ENCODE measurements at places on chromosomes 4 and X.

DNA sequence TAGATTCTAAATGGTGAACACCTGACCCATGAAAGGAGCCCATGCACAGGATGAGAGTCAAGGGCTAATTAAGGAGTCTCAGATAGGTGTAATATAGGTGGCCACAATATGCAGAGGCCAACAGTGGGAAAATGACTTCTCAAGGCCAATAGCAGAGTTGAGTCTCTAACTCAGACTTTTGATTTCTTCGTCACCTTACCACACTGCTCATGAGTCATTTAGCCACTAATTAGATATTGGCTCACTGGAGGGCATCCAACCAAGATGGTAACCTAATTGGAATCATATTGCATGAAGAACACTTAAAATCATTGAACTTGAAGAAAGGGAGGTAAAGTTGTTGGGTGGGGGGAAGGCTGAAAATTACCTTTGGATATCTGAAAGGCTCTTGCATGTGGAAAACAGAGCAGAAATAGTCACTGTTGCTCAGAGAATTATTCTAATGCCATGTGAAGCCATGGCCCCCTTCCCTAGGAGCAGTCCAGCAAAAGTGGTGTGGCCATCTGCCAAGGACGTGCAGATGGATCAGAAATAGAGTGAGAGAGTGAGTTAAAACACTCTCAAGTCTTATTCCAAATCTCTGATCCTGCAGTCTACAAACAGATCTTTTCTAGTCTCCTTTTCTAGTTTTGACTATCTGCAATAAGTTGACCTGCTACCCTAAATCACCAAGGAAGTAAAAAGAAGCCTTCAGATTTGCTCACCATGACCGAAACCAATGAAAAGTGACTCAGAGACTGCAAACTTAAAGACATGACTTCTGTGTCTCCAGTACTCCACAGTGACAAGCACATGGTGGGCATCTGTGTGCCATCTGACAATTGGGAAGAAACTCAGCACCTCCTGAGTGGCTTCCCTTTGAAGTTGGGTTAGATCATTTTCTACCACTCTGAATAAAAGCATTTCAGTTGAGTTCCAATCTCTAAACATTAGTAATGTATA, 93.9 kb upstream of the C1QTNF7 start:
- peak; percentile 19 for DNase-seq

- no peak for DNase-seq
These were observed 15.6 kb downstream of the ELF4 start for GRCh38 chrX:130094696-130095095.

DNA sequence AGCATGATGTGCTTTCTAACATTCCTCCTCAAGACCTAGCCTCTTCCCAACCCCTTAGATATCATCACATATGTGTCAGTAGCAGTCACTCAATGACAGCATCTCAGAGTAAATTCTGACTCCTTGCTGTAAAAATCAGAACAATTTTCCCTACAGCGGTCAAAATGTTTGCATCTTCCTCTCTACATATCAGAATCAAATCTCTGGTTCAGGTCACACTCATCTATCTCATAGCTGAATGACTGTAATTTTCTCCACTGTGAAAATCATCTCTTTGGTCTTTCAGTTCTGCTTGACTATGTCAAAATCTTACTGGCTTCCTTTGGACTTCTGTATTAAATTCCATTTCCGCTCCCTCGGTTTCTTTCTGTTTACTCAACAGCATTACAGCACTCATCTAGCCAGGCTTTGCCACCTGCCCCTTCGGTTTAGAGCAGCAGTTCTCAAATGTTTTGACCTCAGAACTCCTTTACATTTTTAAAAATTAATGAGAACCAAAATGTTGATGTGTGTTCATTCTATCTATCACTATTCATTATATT, 57.3 kb downstream of the AGA start:
- DNase-seq, result no peak

- DNase-seq, result no peak
These were observed 24.3 kb upstream of the UXT start for GRCh38 chrX:47683184-47683828.

- no peak for DNase-seq
These were observed 127.9 kb upstream of the AMOT start for GRCh38 chrX:112968351-112969133.

GRCh38 chrX:139113708-139114107, 402.2 kb upstream of the FGF13 start:
- peak; percentile 63 for DNase-seq

GRCh38 chrX:2717312-2717711, 26.2 kb downstream of the CD99 start:
- no peak for DNase-seq

DNA sequence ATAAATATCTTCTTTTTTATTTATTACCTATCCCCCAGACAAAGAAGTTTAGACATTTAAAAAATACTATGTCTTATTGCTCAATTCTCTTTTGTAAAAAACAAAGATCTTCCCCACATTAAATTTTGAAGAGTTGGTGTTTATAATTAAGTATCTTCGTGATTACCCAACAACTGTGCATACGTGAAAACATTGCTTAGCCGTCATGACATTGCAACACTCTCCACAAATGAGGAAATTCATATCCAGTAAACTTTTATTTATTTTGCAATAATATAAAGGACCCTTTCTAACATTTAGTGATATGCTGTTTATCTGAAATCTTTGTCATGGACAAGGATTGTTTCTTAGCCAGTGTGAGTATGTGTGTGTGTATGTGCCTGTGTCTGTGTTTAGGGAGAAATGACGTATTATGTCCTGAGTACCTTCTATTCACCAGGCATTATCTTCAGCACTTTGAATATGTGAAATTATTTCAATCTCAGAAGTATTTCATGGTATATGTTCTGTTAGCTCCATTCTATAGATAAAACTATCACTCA, 26.1 kb upstream of the EREG start:
- DNase-seq, result peak; percentile 86

DNA sequence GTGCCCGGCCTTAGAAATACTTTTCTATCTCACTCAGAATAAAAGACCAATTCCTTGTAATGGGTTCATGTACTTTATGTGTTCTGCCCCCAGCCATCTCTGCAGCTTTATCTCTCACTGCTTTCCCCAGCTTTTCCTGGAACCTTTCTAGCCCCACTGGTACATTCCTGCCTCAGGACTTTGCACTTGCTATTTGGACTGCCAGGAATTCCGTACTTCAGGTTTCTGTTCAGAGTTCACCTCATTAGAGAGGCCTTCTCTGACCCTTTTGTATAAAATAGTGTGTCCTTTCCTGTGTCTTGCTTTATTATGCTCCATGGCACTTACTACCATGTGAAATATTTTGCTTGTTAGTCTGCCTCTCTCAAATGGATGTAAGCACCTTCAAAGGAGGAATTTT, 112.5 kb downstream of the PDLIM5 start:
- no peak for DNase-seq

DNA sequence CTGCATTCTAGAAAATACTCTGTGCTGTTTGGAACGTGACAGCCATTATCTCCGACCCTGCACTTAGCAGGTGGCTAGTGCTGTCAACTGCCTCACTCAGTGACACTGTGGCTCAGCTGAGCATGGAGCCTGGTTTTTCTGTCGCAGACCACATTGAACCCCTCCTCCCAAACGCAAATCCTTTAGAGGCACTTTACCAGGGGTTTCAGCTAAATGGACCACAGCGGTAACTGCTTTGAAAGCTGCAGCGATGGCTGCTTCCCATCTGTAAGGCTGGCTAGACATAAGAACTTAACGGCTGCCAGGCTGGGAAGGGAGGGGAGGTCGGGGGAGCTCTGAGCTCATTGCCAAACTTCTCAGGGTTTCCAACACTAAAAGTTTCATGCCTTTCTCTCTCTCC, 8.1 kb downstream of the SLC34A2 start:
- DNase-seq, result no peak

GRCh38 chr4:138438608-138439007, 196.5 kb upstream of the SLC7A11 start:
- no peak for DNase-seq

GRCh38 chr4:59044286-59044900, 1934.2 kb upstream of the IGFBP7 start:
- no peak for DNase-seq

DNA sequence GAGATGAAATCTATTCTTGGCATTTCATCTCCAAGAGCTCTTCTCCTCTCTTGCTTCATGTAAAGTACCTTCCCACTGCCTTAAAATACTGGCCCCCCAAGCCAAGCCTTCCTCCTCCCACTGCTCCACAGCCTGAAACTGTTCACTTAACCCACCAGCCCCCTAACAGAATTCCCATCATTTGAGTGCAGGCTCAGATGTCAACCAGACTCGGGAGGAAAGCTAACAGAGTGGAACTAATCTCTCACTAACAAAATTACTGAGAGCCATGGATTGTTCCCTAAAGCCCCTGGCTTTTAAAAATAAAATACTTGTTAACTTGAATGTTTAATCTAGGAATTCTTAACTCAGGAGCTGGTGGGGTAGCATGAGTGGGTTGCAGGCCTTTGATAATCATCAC, 7.1 kb upstream of the DCUN1D4 start:
- no peak for DNase-seq

- no peak for DNase-seq
These were observed 195.1 kb upstream of the EDNRA start for GRCh38 chr4:147285751-147286150.

GRCh38 chrX:129981200-129981553, 1.3 kb upstream of the BCORL1 start:
- no peak for DNase-seq

DNA sequence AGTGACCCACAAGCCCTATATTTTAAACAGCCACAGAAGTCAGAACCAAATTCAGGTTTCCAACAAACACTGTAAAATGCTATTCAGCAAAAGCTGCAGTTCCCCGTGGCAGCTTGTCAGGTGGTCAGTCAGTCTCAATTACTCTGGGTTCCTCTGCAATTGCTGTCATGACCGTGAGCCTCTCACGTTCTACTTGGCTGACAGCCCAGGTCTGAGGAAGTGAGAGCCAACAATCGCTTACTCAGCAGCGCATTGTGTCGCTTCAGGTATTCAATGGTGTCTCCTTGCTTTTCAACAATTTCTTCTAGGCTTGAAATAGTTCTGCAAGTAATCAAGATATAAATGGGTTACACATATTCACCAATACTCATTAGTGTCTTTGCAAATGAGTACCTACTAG, 25.8 kb downstream of the TRIM75 start:
- DNase-seq, result no peak

GRCh38 chr4:76232681-76233080, 18.8 kb upstream of the FAM47E start:
- no peak for DNase-seq

GRCh38 chr4:54228961-54229501, at the start of gene PDGFRA:
Gene PDGFRA, plus strand, starts transcription at chr4:54229293. Its CDS starts 29,476 bp downstream, at chr4:54258769.
- DNase-seq, result no peak

DNA sequence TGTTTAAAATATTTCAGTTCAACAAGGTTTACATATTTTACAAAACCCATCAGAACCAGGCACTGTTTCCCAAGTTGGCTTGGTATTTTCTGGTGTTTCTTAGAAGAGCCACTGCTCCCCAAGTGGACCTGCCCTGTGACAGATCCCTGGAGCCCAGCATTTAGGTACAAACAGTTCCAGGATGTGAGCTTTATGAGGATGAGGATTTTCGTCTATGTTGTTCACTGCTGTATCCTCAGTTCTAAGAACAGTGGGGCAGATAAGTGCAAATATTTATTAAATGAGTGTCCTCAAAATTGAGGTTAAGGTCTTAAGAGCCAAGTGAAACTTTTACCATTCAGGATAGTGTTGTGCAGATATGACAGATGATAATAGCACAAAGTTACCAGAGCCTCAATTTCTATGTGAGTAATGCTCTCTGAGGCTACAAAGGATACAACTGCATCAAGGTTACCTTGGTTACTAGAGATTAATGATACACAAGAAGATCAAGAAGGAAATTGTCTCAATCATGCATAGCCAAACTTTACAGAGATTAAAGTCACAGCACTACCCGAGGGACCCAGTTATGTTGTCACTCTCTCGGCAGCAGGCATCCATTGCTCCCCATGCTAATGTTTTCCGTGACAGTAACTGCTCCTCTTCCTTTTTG, 37.5 kb downstream of the ANXA3 start:
- DNase-seq, result no peak
